ENCODE measurements at places on chromosomes 7 and 10.

DNA sequence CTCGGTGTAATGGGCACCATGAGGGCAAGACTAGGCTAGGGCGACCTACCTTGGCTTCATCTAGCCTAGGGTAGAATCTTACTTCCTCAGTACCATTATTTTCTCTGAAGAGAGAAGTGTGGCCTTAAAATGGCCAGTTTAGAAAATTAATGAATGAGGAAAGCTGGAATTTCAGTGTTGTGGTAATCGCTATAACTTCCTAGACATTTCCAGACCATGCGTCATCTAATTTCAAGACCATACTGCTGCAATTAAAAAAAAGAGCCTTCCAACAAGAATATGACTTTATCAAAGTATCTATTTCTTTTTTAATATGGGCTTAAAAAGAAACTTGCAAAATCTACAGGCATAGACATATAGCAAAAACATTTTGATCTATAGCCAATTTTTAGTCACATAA, 68.5 kb downstream of the CPVL start:
- DNase-seq = no peak

DNA sequence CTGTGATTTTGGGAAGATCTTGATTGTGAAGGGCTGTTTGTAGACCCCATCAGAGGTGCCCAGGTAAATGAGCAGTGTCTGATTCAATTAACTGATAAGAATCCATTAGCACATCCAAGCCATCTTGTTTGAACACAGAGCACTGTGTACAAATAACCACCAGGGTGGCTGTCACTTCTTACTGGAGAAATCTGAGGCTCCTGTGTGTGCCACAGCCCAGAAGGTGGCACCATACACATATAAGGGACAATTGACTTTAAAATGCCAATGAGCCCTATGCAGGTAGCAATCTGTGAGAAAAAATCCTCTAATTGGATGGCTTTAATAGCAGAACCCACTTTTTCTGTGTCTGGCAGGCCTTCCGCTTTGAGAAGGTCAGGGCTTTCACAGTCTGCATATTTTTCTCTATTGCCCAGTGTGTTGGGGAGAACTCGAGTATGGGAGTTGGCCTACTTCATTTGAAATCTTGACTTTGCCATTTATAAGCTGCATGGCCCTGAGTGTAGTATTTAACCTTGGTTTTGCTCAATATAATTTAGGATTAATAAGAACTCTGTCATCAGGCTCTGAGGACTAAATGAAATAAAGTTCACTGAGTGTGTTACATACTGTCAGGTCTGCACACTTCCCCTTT, 517.4 kb downstream of the CCSER2 start:
- no peak for DNase-seq

DNA sequence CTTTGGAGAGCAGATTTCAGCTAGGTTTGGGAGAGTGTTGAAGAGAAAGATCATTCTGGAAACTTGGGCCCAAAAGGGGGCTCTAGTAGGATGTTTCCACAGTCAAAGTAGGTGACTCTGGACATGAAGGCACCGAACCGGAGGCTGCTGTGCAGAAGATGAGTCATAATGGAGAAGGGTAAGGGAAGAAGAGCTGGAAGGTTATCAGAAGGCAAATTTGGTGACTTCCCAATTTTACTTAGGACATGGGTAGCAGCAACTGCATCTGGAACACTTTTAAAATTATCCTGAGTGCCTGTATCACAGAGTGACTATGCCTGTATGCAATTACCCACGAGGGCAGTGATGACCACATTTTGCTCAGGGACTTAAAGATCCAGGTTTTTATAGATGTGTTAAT, 38.8 kb downstream of the PIK3AP1 start:
- DNase-seq = no peak

DNA sequence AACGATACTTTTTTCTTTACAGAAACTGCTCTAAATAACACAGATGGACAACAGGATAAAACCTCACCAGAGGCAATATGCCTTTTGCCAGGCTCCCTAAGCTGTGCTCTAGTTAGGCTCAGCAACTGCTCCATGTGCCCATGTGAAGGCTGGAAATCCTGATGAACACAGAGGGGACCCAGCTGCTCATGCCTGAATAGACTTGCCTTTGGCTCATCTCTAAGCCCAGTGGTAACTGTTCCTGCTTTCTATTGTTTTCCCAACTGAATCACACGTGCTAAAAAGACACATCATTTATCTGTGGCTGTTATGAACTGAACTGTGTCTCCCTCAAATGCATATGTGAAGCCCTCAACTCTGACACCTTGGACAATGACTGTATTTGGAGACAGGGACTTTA, 110.4 kb downstream of the RNF216 start:
- DNase-seq = no peak

DNA sequence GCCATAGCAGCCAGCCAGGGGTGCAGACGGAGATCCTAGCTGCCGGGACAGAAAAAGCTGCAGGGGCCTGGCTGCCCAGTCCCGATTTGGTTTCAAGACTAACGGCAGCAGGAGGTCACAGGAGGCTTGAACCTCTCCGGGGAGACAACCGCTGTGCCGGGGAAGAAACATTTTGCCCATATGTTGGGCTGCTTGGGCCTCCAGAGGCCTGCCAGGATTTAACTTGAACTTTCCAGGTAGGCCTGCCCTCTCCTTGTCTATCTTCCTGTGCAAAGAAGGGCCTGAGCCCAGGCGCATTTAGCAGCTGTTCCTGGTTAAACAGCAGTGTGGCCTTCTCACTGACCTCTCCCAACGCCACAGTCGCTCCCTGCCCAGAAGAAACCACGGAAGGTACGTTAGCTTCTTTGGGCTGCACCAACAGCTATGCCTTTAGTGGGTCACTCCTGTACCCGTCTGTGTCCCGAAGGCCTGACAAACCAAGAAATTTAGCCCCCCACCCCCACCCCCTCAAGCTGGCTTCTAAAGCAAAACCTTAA, 17.1 kb upstream of the PTF1A start:
- no peak for DNase-seq

GRCh38 chr10:22619101-22619500, 95.3 kb downstream of the PIP4K2A start:
- no peak for DNase-seq

- peak; percentile 65 for DNase-seq
Observed at GRCh38 chr10:78688901-78689583, 379.7 kb upstream of the ZMIZ1 start.

DNA sequence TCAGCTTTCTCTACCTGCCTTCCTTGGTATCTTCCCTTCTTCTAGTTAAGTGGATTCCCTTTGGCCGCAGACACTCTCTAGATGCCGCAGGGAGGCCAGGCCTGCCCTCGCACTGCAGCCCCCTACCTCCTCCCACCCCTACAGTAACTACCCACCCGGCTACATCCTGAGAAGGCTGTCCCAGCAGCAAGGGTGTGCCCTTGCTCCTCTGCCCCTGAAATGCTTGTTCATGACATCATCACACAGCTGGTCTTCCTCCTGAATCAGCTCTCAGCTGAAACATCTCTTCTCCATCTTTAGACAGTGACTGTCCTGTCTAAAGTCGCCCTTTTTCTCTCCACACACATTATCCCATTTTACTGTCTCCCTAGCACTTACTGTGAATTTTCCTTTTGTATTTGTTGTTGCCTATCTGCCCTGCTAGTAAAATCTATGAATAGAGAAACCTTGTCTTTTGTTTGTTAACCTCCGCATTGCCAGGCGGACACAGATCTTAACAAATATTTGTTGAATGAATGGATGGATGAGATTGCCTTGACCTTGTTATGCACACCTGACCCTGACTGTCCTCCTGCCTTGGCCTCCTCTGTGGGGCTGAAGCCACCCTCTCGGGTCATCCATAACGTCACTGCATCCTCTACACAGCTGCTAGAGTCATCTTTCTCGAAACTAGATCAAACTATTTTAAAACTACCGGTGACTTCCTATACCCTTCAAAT, 108.9 kb upstream of the GATA3 start:
- no peak for DNase-seq

- DNase-seq = no peak
Observed at GRCh38 chr7:34430456-34430855, 227.6 kb upstream of the NPSR1 start.

- no peak for DNase-seq
Observed at GRCh38 chr7:8601121-8601520, 167.7 kb downstream of the NXPH1 start.

DNA sequence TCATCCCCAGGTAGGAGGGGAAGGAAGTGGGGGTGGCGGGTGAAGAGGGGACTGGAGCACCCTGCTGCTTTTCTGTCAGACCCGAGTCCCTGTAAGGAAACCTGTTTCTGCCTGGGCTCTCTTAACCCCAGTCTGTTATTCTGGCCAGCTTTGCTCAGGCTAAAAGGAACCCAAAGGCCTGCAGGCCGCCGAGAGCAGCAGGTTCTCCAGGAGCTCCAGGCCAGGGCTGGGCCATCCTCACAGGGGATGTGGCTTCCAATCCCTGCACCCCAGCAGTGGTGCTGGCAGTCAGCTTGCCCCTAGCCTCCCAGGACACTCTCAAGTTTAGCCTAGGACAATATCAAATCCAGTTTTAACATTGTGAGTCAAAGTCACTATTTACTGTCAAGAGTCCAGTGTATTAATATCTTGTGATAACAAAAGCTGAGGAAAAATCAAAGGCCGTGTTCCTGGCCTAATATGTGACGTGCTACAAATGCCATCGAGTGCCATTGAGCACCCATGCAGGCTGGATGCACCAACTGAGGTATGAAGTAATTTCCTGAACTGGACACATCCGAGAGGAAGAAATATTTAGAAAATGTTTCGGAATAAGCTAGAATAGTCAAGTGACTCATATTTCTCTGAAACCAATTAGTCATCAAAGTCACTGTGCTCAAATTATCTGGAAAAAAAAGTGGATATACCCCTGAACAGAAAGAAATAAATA, 7.0 kb downstream of the PKD1L1 start:
- DNase-seq = no peak

GRCh38 chr7:143385891-143386781, 5.0 kb downstream of the ZYX start:
- no peak for DNase-seq

GRCh38 chr10:16049050-16049449, 188.7 kb upstream of the MINDY3 start:
- no peak for DNase-seq

- DNase-seq = no peak
Observed at GRCh38 chr10:117071286-117072050, 66.5 kb upstream of the SHTN1 start.

DNA sequence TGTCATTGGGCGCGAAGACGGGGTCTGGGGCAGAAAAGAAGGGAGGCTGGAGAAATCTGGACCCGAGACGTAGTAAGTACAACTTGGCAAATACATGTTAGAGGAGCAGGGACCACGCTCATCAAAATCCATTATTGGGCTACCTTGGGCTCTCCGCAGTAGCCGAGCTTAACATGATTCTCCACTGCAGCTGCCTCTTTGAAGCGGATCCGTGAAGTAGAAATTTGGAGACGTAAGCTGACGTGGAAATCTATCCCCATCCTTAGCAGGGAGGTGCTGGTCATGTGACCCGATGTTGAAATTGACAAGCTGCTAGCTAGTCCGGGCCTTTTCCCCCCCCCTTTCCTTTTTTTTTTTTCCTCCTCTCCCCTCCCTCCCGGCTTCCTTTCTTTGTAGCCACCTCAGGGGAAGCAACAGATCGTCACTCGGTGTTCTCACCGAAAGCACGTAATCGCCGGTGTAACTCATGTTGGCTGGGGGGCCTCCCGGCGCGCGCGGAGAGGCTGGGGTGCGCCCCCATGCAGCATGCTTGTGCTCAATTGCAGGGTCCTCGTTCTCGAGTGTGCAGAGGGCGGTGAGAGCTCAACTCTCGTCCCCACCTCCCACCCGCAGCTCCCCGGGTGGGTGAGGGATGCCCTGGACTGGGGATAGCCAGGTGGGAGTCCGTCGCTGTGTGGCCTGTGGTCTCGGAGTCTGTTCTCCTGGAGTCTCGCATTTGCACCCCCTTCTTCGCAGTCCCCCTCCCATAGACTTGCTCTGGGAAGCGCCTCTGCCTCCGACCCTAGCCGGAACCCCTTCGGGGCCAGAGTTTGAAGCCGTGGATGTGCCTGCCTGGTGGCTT, at the start of gene HOXA11:
TSS of gene HOXA11 (minus strand) at position 220 of the 841 bp plus-strand sequence. CDS start at position 132, 88 bp downstream.
- DNase-seq = no peak

GRCh38 chr10:79926037-79926436, 22.9 kb downstream of the SFTPD start:
- DNase-seq = no peak

DNA sequence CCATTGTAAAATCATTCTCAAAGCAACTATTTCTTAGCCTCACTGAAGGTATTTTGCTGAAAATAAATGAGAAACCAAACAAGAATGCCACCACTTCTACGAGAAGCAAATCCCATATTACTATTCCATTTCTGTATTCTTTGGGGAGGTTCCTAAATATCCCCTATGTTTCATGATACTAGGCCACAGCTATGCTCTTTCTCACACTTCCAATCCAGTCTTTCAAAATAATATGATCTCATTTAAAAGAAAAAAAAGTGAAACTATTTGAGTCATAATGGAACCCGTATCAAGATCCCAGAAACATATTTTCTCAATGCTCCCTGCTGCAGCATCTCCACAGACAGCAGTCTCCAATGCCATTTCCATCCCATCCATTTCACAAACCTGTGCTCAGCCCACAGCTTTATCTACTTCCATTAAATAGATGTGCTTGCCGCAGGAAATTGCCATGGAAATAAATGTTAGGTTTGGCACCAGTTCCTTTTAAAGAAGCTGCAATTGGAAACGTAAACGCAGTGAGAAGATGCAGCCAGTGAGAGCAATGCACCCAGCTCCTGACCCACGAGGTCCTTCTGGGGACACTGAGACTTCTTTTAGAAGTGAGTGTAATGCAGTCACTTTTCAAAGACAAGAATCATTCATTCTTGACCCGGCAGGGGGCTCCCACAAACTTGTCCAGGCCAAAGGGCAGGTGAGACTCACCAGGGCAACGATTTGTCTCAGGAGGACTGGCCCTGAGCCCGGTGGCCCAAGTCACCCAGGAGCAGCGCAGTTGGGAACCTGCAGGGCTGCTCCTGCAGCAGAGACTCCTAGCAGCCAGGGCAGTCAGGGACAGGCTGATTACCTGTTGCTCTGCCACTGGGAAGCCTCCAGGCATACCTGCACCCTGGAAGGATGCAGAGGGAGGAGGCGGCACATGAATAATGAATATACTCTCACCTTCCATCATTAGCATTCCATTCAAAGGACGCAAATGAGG, 99.6 kb downstream of the C10orf90 start:
- no peak for DNase-seq

DNA sequence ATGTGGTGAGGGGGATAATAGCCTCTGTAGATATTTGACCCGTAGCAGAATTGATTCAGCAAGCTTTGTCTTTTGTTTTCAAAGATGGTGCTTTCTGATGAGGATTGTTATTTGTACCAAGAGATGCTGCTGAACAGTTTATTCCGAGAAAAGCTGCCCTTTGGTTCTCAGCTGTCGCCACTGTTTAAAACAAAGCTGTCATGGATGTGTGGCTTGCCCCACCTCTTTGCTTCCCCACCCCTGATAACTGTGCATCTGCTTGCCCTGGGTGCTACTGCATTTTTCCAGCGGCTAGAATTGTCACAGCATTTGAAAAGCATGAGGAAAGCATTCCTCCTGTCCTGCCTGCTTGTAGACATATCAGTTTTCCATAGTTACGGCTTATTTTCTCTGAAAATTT, 226.9 kb upstream of the CSTF2T start:
- no peak for DNase-seq

GRCh38 chr7:10483671-10484070, 490.0 kb upstream of the PHF14 start:
- DNase-seq = no peak
